ENCODE measurements at places on chromosomes 16 and 17.

DNA sequence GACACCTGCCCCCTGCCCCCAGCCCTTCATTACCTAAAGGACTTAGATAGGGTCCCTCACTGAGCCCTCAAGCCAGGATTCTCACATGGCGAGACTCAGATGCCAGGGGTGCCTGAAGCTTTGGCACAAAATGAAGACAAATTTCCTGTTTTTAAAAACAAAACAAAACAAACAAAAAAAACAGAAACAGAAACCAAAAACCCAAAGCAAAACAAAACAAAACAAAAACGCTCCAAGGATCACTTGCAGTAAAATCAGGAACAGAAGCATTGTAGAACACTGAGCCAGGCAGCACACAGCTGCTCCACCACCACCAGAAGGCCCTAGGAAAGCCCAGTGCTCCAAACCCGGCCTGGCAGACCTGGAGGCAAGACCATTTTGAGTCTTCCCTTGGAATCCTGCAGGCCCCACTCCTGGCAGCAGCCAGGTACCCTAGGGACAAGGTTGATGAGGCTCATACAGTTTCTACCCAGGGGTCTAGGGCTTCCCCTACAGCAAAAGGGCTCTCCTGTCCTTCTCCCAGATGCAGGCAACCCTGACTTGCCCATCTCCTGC lies 20.8 kb downstream of the MYO18A start:
- DNase-seq: no peak

- no peak for DNase-seq
Observed at GRCh38 chr17:7130621-7131422, 16.2 kb upstream of the ASGR2 start.

DNA sequence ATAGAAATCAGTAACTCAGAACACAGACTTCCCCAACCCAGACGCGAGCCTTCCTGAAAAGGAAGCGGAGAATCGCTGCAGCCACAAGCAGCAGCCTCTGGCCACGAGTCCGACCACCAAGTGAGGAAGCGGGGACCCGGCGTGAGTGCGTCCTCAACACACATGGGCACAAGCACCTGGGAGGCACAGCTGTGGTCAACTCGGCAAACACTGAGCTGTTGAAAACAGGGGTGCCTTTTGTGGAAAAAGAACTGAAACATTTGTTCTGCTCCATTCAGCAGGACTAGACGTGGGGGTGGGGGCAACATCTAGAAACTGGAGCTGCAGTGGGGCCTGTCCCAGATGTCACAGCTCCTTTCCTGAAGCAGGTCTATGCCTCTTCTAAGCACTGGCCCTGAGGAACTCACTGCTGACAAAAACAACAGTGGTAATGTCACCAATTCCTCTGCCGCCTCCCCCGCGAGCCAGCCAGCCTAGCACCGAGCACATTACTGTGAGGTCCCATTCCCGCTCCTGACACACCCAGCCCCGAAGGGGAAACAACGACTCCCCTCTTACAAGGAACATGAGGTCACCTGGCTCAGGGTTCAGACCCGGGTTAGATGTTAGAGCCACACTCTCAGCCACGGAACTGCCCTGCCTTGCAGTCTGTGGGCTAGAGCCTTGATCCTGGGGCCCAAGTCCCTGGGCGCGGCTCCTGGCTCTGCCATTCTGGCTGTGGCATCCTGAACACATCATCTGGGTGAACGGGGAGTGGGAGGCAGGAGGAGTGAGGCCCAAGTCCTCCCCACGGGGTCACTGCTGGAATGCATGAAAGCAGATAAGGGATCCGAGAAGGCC lies 29.0 kb downstream of the KDM8 start:
- no peak for DNase-seq

DNA sequence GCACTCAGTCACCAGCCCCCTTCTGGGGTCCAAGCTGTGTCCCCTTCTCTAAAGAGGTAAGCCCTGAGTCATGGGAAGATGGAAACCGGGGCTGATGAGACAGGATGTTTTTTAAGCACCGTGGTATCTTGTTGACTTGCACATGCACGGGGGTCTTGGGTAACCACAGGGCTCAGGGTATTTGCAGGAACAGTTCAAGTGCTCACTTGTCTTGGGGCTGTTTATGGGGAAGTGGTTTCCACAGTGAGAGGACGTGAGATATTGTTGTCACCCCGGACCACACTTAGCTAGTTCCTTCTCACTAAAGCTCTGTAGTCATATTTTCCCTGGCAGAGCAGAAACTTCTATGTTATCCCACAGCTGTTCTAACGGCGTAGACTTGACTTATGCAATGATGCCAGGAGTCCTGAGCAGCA lies 7.7 kb downstream of the CCL3L1 start:
- no peak for DNase-seq

DNA sequence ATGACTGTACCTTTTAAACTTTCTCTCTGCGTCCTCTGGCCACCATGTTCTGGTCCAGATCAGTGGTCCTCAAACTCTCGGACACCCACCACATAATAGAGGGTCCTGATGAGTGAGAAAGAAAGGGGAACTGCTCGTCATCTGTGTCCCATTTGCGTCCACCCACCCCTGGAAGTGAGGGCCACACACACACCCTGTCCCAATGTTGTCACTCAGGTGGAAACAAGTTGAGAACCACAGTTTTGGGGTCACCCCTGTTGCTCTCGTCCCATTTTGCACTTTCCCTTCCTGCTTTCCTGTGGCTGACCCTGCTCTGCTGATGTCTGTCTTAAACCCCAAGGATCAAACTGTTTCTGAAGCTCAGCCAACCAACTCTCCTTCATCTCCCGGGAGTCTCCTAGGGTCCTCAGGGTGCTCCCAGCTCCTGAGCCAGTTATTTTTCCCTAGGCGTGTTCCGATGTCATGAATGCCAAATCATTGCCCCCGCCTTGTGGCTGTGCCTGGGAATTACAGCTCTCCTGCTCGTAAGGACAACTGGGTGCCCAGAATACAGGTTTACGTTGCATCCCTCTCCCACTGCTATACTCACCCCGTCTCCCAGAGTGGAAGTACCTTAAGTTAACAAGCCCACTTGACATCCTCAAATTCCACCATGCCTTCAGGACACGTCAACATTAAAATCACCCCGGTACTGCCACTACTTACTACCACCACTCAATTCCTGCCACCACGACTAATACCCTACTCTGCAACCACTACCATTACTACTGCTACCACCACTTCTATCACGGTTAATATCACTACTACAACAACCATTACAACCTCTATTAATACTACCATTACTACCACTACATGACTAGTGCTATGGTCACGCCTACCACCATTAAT lies 26.0 kb upstream of the HNF1B start:
- peak; percentile 5 for DNase-seq

- no peak for DNase-seq
Observed at GRCh38 chr17:75877752-75878173, 618 bp downstream of the TRIM47 start.

DNA sequence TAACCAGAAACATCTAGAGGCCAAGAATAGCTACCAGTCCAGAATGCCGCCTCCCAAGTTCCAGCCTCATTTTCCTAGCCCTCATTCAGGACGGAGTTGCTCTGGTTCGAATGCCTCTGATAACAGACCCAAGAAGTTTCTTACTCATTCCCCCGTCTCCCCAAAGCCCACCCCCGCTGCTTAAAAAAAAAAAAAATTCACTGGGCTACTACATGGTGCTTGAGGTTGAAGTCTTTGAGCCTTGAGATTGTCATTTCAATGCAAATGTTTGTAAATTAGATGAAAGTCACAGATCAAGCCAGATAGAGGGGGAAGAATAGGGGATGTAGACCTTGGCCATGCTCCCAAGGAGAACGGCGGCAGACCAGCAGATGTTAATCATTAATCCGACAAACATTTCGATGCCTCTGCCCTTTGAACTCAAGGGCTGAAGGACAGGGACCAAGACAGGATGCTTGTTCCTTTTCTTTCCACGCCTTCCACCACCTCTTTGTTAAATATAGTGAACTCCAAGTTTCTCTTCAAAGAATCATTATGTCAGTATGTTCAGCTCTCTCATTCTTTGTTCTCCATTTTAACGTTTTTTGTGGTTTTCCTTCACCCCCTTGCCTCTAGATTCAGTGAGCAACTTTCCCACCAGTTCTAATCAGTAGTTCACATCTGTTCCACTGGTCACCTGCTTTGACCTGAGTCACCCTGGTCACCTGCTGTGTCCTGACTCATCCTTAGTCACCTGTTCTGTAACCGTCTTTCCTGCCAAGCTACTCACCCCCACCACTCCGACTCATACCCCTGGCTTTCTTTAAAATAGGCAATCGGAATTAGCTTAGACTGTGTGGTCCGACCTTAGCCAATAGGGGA lies 190.3 kb downstream of the CPPED1 start:
- DNase-seq: peak; percentile 20

- no peak for DNase-seq
Observed at GRCh38 chr17:33947762-33948161, 307.3 kb upstream of the CCL2 start.

DNA sequence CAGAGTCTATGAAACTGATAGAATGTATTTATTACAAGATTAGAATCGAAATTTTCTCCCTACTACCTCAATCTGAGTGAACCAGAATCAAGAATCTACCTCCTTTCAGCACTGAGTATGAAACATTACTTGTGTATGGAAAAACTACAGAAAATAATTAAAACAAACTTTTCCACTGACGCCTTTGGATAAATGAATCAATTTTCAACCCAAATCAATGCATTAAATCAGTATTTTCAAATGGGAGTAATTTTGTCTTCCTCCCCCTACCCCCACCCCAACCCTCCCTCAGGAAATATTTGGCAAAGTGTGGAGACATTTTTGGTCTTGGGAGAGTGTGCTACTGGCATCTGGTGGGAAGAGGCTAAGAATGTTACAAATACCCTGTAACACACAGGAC lies 7.8 kb upstream of the ABCA10 start:
- DNase-seq: no peak

- no peak for DNase-seq
Observed at GRCh38 chr17:5516060-5516792, 29.9 kb downstream of the MIS12 start.

DNA sequence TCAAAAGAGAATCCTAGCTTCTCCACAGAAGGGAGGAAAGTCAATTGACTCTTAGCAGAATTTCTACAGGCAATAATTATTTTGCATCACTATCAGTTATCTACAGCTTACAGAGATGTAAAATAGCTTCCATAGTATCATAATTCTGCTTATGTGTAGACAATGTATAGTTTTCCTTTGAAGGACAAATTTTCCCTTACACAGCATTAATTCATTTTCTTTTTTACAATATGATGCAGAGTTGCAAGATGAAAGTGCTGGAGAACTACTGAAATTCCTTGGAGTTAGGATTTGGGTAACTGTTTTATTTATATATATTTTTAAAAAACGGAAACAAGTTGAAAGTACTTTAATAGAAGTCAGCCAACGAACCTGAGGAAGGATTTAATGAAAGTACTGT lies 111.0 kb upstream of the CPHXL start:
- no peak for DNase-seq

DNA sequence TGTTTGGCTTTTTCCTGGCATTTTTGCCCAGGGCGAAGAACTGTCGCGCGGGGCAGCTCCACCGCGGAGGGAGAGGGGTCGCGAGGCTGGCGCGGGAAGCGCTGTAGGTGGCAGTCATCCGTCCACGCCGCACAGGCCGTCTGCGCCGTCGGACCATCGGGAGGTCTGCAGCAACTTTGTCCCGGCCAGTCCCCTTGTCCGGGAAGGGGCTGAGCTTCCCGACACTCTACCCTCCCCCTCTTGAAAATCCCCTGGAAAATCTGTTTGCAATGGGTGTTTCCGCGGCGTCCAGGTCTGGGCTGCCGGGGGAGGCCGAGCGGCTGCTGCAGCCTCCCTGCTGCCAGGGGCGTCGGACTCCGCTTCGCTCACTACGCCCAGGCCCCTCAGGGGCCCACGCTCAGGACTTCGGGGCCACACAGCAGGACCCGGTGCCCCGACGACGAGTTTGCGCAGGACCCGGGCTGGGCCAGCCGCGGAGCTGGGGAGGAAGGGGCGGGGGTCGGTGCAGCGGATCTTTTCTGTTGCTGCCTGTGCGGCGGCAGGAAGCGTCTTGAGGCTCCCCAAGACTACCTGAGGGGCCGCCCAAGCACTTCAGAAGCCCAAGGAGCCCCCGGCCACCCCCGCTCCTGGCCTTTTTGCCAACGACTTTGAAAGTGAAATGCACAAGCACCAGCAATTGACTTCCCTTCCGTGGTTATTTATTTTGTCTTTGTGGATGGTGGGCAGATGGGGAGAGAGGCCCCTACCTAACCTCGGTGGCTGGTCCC lies 2.3 kb upstream of the CBX4 start:
- DNase-seq: no peak

DNA sequence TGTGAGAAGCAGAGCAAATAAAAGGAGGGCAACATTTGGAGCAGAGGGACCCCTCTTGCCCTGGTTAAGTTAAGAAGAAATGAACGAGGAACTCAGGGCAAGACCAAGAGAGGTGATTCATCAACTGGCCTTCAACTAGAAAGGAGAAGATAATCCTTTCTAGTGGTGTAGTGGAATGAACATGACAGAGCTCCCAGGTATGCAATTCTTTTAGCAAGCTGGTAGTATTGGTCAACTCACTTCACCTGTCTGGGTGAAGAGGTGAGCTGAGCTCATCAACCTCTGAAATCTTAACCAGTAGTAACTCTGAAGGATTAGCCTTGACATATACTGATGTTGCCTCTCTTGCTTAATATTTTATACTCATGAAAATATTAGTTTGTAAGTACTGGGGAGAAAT lies 1024.7 kb upstream of the GOT2 start:
- no peak for DNase-seq

GRCh38 chr16:6573577-6573976 lies 759.1 kb upstream of the RBFOX1 start:
- no peak for DNase-seq

DNA sequence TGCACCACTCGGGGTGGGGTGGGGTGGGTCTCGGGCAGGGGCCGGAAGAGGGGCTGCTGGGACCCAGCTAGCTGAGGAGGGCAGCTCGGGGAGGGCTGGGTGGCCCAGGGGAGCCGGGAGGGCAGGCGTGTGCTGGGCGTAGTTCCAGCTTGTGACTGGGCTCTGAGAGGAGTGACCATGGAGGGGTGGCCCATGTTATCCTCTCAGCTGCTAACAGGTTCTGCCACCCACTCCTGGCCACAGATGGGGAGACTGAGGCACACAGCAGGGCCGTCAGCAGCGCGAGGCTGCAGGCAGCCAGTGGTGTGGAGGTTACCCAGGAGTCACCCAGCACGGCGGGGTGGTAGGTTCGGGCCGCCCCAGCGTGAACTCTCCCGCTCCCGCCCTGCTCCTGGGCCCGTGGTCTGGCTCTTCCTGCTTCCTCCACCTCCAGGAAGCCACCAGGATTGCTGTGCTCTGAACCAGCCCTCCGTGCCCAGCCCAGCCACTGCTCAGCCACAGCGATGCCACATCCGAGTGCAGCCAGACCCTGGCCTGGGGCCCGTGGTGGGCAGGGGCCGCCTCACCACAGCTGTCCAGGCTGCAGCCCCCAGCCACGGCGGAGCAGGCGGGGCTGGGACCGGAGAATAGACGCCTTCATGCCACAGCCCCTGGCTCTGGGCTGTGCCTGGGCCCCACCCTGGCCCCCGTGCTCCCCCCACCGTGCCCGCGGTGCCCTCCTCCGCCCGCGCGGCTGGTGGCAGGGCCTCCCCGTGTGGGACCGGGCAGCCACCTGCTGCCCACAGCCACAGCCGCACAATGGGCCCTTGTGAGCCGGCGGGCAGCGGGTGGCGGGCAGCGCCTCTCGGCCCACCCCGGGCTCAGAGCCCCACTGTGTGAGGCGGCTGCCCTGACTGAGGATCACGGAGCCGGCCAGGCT lies 26.3 kb upstream of the SSTR5 start:
- no peak for DNase-seq

- no peak for DNase-seq
Observed at GRCh38 chr17:74637926-74638325, 14.4 kb upstream of the CD300E start.

Data from iPS DF 6.9 (cell line).